ENCODE measurements at places on chromosomes 2 and 18.

DNA sequence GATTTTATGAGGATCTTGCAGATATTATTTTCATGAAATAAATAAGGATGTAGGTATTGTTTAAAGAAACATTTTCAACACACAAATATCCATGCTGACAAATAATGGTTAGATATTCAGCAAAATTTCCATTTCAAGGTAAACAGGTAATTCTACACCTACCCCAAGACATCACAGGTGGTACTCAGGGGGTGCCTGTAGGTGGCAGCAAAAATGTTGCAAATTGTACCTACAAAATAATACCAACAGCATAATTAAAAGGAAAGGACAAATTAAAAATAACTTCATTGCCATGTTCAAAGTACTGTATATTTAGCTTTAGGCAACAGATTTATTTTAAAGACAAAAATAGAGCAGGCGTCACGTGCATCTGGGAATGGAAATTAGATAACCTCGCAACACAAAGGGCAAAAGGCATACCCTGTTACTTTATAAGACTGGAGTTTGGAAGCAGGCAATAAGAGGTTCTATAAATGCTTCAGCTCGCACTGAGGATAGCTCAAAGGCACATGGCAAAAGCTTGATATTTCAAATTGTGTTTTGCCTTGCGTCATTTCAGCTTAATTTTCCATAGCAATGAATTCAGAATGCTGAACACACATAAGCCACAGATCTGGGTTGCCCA is 630.5 kb downstream of the TDRD15 start:
- DNase-seq = no peak

GRCh38 chr2:227464851-227465250 is 7.1 kb upstream of the AGFG1 start:
- no peak for DNase-seq

- peak; percentile 90 for DNase-seq
Observed at GRCh38 chr2:43086451-43087221, 139.8 kb downstream of the ZFP36L2 start.

- DNase-seq = no peak
Observed at GRCh38 chr18:62643181-62643580, 72.2 kb upstream of the PHLPP1 start.

- DNase-seq = no peak
Observed at GRCh38 chr2:45994060-45994459, 303.1 kb upstream of the EPAS1 start.

GRCh38 chr2:98463988-98464771 is 19.5 kb downstream of the INPP4A start:
- DNase-seq = no peak

GRCh38 chr18:8901019-8901418 is 195.7 kb downstream of the MTCL1 start:
- DNase-seq = no peak

- no peak for DNase-seq
Observed at GRCh38 chr2:165621086-165621560, 151.6 kb downstream of the CSRNP3 start.

DNA sequence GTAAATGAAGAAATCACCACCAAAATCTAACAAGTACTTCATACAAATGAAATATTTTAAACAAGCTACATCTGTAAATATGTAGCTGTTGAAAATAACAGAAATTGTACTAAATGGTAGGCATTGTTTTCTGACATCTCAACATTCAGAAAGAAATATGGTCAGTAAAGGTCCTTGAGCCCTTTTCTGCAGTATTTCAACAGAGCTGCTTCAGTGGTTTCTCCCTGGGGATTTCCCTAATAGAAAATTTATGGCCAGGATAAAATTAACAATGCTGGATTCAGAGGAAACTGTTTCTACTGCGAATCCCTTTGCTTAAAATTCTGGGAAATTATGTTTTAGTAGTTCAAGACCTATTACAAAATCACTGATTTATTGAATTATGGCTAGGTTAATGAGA is 256.6 kb downstream of the PIEZO2 start:
- no peak for DNase-seq

- DNase-seq = no peak
Observed at GRCh38 chr18:22132258-22132657, 37.1 kb upstream of the GATA6 start.

DNA sequence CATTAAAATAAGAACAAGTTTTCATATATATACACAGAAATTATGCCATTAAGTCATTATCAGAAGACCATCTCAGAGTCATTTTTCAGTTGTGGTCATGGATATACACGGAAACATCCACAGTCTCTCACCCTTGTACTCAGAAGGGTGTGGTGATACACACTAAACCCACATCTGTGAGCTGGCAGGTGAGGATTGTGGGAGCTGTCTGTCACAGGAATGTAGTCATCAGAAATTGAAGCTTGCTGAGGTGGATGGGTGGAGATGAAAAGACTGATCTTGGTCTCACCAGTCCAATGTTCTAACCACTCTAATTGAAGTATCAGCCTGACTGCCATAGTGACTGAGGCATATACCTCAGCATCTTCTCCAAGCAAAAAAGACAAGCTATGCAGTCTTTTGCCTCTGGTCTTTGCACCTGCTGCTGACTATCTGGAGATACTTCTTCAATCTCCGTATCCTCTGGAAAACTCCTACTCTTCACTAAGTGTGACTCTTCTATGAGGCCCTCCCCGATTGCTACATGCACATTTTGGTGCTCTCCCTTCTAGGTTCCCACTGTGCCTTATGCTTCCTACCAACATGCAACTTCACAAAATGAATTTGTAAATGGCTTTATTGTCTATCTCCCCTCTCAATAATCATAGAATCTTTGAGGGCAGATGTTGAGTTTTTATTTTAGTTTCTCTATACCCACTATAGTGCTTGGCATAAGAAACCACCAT is 232.8 kb downstream of the DYM start:
- no peak for DNase-seq

GRCh38 chr18:78160961-78161656 is 818.5 kb upstream of the SALL3 start:
- DNase-seq = no peak

GRCh38 chr18:652131-652530 is 5.3 kb upstream of the TYMS start:
- DNase-seq = peak; percentile 79

GRCh38 chr18:21458310-21458709 is 142.2 kb downstream of the ESCO1 start:
- no peak for DNase-seq

DNA sequence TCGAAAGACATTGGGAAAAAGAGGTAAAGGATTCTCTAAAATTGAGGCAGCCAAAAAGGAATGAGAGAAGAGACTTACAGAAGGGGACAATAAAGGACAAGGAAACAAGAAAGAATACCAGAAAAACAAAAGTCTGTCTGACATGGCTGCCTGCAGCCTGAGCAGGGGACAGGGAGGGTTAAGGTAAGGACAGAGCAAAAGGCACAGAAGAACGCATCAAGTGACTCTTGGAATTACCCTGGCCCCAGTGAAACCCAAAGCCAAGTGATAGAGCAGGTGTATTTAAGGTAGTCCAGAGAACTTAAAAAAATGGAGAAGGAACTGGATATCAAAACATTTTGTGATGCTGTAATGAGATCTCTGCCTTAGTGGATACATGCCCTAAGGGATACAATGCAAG is 47.1 kb upstream of the XIRP2 start:
- DNase-seq = no peak

DNA sequence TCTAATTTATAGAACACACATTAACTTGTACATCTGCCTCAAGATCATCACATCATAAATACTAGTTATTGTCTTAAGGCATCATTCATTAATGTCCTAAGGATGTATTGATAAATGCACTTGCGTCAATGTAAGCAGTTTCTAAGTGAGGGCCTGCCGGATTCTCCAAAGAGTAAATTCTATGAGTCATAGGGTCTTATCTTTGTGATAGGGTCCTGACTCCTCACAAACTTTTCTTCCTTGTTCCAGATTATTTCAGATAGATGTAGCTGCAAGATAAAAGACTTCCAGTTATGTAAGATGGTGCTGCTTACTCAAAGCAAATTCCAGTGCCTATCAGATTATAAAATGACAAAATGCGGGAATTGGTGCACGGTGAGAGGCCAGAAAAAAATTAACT is 315.0 kb upstream of the SLC39A10 start:
- DNase-seq = no peak

- DNase-seq = no peak
Observed at GRCh38 chr18:73352546-73352945, 484.8 kb upstream of the NETO1 start.

GRCh38 chr18:9683418-9684396 is 24.4 kb upstream of the RAB31 start:
- peak; percentile 48 for DNase-seq

DNA sequence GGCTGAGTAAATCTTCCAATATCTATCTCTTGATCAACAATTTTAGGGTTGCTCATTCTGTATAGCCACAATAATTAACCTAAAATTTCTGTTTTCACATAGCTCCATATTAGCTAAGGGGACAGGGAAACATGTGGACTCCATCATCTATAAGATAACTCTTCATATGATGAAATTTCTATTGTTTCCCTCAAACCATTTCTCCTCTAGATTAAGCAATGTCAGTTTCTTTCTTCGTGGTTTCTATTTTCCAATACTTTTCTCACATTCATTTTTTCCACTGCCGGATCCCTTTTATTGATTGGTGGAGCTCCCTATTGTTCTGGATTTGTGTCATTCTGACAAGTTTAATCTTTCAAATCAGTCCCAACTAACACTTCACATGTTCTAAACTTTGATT is 1221.3 kb upstream of the ZEB2 start:
- DNase-seq = no peak

GRCh38 chr2:124161542-124161941 is 136.5 kb downstream of the CNTNAP5 start:
- no peak for DNase-seq

GRCh38 chr2:57615855-57616556 is 430.6 kb upstream of the VRK2 start:
- DNase-seq = no peak

DNA sequence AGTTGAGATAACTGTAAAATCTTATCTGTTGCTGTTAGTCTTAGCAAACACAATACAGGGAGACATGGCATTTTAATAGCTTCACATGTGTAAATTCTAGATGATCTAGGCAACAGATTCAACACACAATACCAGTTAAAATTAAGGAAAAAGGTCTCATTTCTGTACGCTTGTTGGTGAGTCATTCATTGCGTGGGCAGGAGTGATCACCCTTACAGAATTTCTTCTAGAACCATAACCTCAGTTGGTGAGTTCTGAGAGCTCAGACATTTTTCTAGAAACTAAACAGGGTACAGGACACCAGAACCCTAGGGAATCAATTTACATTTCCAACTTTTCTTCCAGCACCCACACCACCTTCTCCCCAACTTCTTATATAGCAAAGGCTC is 81.9 kb downstream of the SLC8A1 start:
- DNase-seq = no peak

GRCh38 chr18:75070625-75071483 is 138.1 kb downstream of the PTGR3 start:
- peak; percentile 40 for DNase-seq

GRCh38 chr2:224638301-224638823 is 53.2 kb upstream of the CUL3 start:
- DNase-seq = no peak

DNA sequence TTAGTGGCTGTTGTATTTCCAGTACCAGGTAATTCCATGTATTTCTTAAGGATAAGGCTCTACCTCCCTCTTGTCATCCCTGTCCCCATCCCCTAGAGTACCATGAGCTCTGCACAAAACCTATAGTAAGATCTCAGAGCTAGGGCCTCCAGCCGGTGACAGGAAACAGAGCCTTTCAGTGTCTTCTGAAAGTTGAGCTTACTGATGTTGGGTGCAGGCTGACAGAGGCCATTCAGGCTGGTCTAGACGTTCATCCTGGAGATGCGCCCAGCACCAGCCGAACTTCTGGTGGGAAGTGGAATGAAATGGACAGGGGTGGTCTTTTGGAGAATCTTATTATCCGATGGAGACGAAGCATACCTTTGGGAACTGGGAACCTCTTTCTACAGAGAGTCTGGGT is 16.7 kb upstream of the LYPD6B start:
- DNase-seq = no peak

DNA sequence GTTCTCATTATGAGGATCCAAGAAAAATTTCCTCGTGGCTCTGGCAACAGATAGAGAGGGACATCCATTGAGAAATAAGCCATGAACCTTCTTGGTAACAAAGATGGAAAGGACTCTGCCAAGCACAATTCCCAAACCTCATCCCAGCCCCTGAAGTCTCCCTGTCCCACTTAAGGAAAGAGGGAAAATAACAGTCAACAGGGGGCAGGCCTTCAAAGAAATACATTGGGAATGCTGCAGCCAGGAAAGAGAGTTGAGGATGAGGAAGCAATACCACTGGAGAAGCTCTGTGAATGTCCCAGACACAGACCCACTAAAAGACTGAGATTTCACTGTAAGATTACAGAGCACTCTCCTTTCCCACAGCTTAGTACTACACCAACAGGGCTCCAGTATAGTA is 93.2 kb downstream of the CD226 start:
- DNase-seq = no peak

DNA sequence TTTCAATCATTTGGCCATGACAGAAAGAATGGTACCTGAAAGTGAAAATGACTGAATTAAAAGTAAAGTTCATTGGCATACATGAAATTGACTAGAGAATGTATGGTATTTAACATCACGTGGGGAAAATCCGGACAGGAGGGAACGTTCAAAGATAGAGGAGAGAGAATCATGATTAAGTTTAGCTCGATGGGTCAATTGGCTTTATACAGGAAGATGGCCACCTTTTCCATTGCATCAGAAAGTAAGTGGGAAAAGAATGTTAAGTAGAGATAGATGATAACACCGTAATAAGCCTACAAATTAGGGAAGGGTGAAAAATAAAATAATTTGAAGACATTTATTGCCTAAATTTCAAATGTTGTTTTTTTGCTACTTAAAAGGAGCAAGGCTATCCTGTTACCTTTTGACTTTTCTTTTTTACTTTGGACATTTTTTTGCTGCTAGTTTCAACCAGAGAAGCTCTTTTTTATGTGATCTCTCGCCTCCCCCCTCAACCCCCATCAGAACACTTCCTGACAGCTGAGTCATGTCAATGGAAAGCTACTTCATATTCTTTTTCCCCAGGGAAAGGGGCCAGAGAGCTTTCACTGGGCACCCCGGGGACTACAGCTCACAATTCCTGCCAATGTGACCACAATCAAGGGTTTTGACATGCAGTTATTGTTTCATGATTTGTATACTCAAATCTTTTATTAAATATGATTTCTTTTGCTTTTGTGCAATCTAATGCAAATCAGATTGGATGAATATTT is 767 bp upstream of the CCDC102B start:
- DNase-seq = peak; percentile 34

GRCh38 chr2:240518981-240519380 is 38.8 kb downstream of the ANKMY1 start:
- DNase-seq = no peak

DNA sequence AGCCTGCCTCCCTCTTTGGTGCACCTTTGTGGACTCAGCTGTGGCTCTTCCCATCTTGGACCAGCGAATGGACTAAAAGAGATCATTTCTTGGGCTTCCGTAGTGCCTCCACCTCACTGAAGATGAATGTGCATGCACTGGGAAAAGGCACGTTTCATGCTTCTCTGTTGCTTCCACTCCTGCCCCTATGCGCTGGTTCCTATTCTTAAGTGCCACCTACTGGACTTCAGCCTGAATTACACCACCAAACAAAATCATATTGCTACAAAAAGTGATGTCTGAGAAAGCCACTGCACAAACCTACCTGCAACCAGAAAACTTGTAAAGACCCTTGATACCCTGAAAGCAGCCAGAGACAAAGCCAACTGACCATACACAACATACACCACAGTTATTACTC is 695.6 kb downstream of the TSN start:
- DNase-seq = peak; percentile 19

Data from foreskin melanocyte (primary cell).